GOT3 (cell line): ENCODE measurements at places on chromosomes 7 and 10.

- DNase-seq, result no peak
Observed at GRCh38 chr10:18164748-18165361, 24.6 kb downstream of the CACNB2 start.

DNA sequence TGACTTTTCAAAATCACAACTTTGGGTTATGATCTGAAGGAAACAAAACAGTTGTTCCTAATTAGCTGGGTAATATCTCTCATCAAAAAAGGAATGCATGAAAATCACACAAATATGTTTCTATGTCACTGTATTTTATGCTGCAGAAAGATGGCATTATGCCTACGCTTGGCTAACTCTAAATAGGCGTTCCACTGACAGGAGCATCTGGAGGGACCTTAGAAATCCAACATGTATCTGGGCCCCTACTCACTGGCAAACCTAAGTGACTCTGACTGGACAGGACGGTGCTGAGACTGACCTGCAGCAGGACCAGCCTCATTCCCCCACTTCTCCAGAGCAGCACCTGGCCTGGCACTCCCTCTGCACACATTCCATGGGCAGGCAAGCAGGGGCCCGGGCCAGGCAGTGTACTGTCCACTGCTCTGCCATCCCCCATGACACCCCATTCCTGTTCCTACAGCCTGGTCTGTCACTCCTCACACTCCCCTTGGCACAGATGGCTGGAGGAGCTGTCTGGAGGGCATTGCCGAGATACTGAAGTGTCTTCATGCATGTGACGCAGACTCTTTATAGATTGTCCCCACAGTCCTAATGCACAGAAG, 2.6 kb upstream of the MYL7 start:
- DNase-seq, result no peak

DNA sequence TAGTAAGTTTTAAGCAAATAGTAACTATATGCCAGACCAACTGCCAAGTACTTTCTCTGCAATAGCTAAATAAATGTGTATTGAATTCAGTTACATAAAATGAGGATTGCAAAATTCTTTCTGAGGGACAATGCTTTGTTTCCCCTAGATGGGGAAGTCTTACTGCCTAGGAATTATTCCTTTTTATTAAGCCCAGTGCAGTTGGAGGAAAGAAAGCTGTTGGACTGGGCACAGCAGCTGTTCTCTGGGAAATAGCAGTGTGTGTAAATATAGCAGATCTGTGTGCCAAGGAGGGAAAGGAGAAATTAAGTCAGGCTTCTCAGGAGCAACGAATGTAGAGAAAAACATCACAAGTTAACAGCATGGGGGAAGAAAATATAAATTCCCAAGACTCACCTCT, 77.1 kb downstream of the SEC23IP start:
- no peak for DNase-seq

- DNase-seq, result no peak
Observed at GRCh38 chr7:98869597-98870120, at the start of gene TMEM130. Gene TMEM130, minus strand, starts transcription at chr7:98870014. Its CDS starts 153 bp downstream, at chr7:98869861.

GRCh38 chr10:88062798-88063472, 199.5 kb downstream of the PTEN start:
- DNase-seq, result no peak

GRCh38 chr10:117934477-117934876, 112.3 kb downstream of the RAB11FIP2 start:
- no peak for DNase-seq

GRCh38 chr10:12844811-12845483, 156.6 kb downstream of the CCDC3 start:
- DNase-seq, result no peak

GRCh38 chr7:71633551-71634008, 501.6 kb downstream of the GALNT17 start:
- no peak for DNase-seq

GRCh38 chr10:86083206-86083605, 283.4 kb downstream of the GRID1 start:
- no peak for DNase-seq

- no peak for DNase-seq
Observed at GRCh38 chr7:44382459-44383265, 57.3 kb upstream of the CAMK2B start.

- no peak for DNase-seq
Observed at GRCh38 chr10:66680886-66681285, 244.9 kb upstream of the LRRTM3 start.

DNA sequence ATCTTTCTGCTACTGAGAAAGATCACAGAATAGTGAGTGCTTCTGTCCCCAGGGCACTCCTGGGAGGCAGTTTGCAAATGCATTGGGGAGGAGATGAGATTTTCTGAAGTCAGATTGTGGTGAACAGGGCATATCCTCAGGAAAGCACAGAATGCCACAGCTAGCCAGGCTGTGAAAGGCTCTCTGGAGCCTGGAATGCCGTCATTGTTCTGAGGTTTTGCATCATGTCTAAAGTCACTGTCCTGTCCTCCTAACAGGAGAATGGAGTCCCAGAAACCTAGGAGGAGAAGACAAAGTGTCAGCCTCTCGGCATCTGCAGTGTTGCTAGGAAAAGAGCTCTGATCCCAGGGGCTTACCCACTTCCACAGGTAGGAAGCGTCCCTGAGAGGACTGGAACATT, 69.2 kb upstream of the IGFBP3 start:
- no peak for DNase-seq

GRCh38 chr10:104293011-104293410, 24.0 kb downstream of the GSTO2 start:
- DNase-seq, result no peak

DNA sequence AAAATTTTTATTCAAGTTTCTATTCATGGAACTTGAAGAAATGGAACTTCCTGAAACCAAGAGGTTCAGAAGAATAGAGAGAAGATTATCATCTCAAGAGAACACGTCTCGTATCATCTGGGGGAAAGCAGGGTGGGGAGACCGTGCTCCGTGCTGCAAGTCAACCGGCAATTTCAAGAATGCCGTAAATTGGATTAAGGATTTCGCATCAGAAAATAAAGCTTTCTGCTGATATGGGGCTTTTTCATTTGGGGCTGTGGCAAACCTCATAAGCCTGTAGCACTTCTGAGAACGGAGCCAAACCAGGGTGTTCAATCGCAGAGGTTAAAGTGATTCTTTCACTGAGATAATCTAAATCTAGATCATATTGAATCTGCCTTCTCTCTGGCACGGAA, 150.1 kb upstream of the NPS start:
- no peak for DNase-seq

- DNase-seq, result no peak
Observed at GRCh38 chr7:77353911-77354310, 62.2 kb downstream of the GSAP start.

DNA sequence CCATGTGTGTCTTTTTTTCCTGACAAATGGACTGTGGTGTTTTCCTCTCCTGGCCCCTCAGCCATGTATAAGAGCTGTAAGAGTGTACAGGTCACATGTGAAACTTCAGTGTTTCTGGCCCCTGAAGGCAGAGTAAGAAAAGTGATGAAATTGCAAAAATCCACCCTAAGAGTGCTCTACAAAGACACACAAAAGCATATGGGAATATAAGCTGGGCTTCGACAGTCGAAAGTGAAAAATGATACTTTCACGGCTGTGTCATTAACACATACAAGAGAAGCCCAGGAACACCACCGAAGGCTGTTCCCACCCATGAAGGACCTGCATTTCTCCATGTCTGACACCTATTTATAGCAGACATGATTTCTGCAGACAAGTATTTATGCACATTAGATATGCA, 192.2 kb downstream of the PARD3 start:
- DNase-seq, result no peak

DNA sequence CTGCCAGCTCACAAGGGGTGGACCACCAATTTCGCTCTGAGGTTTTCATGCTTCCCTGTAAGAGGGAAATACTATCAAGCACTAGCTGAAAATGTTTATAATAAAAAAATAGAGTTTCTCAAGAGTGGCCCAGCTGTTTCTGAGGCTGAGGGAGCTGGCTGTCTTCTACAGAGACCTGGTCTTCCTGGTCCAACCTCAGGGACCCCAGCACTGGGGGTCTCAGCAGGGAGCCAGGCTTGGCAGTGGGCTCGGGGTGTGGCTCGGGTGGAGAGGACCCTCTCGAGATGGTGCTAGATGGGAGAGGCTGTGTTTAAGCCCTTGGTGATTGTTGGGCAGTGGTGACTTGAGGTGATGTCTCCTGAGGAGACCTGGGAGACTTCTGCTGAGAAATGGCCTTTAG, 87.3 kb upstream of the SHH start:
- DNase-seq, result no peak

DNA sequence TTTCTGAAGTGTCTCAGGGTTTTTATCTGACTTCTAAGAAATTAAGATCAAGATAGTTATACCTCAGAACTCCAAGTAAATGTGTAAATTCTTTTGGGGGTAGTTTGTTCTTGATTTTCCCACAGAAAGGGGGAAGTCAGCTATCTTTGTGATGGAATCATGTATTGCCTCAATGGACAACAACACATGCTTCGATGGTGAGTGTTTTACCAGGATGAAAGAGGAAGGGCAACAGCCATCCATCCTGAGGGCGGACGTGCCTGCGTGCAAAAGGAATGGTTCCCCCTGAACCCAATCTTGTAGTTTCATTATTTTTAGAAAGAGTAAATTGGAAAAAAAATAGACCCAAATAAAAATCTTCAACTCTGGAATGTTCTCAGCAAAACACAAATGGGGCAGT, 67.2 kb upstream of the ZPBP start:
- DNase-seq, result no peak

DNA sequence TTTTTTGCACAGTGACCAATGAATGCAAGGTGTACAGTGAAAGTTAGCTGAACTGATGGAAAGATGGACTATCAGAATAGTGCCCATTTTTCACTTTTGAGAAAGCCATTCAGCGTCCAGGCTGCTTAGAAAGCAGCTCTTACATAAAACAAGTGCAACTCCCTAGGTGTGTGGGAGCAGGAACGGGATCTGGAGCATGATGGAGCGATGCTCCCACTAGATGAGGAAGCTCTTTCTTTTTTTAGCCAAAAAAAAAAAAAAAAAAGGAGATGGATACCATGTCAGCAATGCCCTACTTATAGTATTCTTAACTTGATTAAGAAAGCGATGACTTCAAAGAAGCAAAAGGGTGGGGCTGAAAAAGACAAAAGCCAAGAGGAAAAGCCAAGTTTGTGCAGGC, 925.5 kb downstream of the GATA3 start:
- DNase-seq, result no peak

GRCh38 chr10:10824591-10825148, 193.0 kb upstream of the CELF2 start:
- no peak for DNase-seq

GRCh38 chr7:80829527-80829926, 89.3 kb downstream of the SEMA3C start:
- DNase-seq, result no peak

- no peak for DNase-seq
Observed at GRCh38 chr7:99325001-99325493, 651 bp upstream of the ARPC1A start.

DNA sequence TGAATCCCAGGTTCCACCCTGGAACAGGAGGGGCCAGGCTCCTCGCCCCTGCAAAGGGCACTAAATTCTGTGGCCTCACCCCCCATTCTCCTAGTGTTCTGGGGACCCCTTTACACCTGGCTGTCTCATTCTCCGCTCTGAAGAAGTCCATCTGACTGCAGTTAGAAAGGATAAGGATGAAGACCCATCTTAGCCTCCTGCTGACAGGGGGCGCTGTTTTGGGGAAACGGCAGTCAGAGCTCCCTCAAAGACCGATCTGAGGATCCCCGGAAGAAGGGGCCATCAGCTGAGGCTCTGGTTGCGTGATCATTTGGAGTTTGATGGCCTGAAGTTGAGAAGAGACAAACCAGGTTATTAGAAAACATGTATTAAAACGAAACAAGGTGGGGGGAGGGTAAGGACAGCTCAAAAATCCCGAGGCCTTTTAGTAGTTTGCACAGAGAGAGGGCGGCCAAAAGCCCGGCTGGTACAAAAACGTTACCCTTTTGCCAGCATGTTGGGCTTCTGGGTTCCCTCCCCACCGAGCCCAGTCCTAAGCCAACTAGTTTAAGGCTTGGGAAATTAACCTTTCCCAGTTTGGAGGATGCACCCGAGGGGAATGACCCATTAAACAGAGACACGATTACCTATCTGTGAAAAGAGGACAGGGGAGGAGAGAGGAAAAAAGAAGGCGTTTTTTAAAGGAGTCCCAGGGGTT, 102.8 kb downstream of the CHN2 start:
- DNase-seq, result no peak

- DNase-seq, result no peak
Observed at GRCh38 chr7:11747715-11748485, 84.1 kb downstream of the THSD7A start.

DNA sequence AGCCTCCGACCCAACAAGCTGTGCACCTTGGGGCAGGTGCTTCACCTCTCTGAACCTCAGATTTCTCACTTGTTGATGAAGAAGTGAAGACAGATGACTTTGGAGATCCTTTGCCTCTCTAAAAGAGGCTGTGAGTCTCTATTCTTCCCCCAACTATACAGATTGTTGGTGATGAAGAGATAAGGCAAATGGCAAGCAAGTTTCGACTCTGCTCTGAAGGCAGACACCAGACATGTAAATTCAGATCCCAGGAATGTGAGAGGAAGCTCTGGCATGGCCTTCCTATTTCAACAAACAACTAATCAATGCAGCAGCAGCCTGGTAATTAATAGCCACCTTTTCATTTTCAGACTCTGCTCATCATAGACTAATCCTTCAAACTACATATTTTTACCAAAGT, 74.2 kb upstream of the EGR2 start:
- no peak for DNase-seq

DNA sequence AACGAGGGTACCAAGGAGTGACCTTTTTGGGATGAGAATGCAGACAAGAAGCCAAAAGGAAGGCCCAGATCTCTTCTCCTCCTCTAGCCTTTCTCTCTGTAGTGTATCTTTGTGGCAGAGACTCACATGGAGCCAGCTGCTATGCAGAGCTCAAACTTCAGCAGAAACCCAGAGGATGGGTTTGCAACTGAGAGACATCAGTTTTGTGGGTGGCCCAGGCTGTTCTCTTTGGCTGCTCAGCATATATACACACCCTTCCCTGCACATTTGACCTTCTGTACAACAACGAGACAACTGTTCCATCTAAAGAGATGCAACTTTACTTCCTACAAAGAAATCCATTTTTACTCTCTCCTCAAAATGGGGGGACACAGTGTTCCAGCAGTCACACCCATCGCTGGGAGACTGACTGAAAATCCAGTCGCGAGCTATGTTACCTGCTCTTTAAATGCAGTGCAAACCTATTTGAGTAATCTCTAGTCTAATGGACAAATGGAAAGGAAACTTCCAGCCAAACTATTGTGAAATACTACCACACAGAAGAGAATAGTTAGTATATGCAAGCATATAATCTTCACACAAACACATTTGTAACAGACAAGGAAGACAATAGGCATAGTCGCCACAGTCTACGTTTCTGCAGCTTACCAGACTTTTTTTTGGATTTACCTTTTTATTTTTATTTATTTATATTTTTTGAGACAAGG, 51.2 kb downstream of the GTF2I start:
- DNase-seq, result no peak
